Upper lobe of left lung (tissue), 6 donors: ENCODE measurements at places on chromosomes 4 and X. TPM values are rescaled to one million over a fixed set of nuclear protein-coding genes. Genes with fewer than 3 reads are reported as not detected.

The MMAA gene
- total RNA-seq = 11.7 TPM

GRCh38 chr4:118270492-118270891, 82.3 kb downstream of the PRSS12 start:
- no peaks in the 10 kb centered on the region for H3K36me3 ChIP-seq
- H3K27me3 ChIP-seq = no peaks in the 10 kb centered on the region
- no peak overlapping the region for H3K4me3 ChIP-seq
- H3K27ac ChIP-seq = no peak overlapping the region
- no peak for DNase-seq

- no peaks in the 10 kb centered on the region for H3K4me1 ChIP-seq
- DNase-seq = no peak
- no peak overlapping the region for H3K27ac ChIP-seq
Measured at GRCh38 chr4:124997124-124997523, 284.6 kb upstream of the ANKRD50 start.

DNA sequence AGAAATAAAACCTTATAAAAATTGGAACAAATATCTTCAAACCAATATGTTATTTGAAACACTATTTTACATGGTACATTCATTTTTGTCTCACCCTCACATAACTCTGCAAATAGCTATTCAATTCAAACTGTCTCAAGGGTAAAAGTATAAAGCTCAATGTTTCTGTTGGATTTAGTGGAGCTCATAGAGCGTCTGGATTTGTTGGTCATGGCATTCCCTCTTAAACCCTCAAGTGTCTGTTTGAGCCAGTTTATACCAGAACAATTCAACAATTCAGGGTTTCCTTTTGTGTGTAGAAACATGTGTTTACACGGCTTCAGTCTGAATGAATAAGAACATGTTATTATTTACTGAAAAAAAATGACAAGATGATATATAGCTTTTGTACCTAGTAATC, 161.6 kb downstream of the PCDH18 start:
- no peak overlapping the region for H3K4me3 ChIP-seq
- H3K27me3 ChIP-seq = no peaks in the 10 kb centered on the region
- H3K27ac ChIP-seq = no peak overlapping the region

The HHIP gene
- 144 TPM for total RNA-seq

The SLC7A11 gene
- 1.5 TPM for total RNA-seq

The BCORL1 gene
- total RNA-seq = 21.4 TPM

GRCh38 chrX:916230-916599, 285.6 kb downstream of the SHOX start:
- H3K4me3 ChIP-seq = no peak overlapping the region
- no peak overlapping the region for H3K27ac ChIP-seq
- H3K36me3 ChIP-seq = no peaks in the 10 kb centered on the region
- no peaks in the 10 kb centered on the region for H3K27me3 ChIP-seq
- H3K4me1 ChIP-seq = no peaks in the 10 kb centered on the region

The PRAF2 gene
- 17.8 TPM for total RNA-seq

The HOPX gene
- total RNA-seq = 456 TPM

DNA sequence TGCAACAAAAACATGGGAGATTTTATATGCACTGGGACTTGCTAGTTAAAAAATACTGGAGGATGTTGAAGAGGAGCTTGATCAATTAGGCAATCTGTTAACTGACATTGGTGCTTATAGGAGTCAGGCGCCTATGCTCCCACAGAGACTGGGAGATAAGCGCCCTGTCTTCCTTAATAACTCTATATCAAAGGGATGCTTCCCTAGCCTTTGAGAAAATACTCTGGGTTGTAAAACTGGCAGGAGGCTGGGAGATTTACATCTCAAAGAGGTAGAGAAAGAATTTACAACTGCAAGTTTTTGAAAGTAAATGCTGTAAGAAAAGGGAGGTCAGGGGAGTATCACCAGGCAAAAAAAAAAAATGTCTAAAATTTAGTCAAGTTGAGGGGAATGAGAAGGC, 325.4 kb downstream of the PCDH10 start:
- H3K4me3 ChIP-seq = no peak overlapping the region
- no peak for DNase-seq
- no peaks in the 10 kb centered on the region for H3K27me3 ChIP-seq
- H3K27ac ChIP-seq = no peak overlapping the region

- H3K4me1 ChIP-seq = peaks cover 11% of the 10 kb centered on the region
- DNase-seq = no peak
- no peak overlapping the region for H3K4me3 ChIP-seq
- H3K36me3 ChIP-seq = no peaks in the 10 kb centered on the region
- H3K27me3 ChIP-seq = no peaks in the 10 kb centered on the region
Measured at GRCh38 chr4:81466841-81467671, 4.7 kb downstream of the RASGEF1B start.

GRCh38 chrX:20319054-20319453, 52.3 kb upstream of the RPS6KA3 start:
- H3K36me3 ChIP-seq = no peaks in the 10 kb centered on the region
- no peak for DNase-seq
- no peak overlapping the region for H3K4me3 ChIP-seq

DNA sequence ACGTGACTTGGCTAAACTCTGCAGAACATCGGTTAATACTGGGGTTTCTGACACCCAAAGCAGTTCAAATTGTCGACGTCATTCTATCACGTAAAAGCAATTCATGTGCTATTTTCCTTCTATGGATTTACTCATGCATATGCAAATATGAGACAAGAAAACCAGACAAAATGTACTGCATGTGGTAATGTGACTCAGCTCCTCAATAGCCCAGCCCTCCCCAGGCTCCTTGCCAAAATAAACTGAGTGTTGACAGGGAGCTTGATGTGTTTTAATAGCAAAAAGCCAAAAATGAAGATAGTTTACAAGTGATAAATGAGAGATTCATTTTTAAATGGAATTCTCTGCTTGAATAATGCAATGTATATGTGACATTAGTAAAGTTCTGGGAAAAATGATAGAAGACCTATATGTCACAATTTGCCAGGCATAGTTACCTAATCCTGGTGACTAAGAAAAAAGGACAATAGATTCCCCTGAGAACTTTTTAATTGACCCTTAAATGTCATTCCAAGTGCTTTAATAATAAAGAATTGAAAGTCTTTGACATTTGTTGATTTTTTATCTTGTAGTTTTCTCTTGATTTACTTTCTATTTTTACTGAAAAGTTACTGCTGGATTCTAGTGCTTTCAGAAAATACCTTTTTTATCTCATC, 1700.6 kb upstream of the TENM3 start:
- no peak for DNase-seq
- H3K27me3 ChIP-seq = no peaks in the 10 kb centered on the region
- H3K4me3 ChIP-seq = no peak overlapping the region
- no peaks in the 10 kb centered on the region for H3K4me1 ChIP-seq

The SASH3 gene
- total RNA-seq = 22.6 TPM

- no peak overlapping the region for H3K4me3 ChIP-seq
- H3K27me3 ChIP-seq = no peaks in the 10 kb centered on the region
- H3K27ac ChIP-seq = no peak overlapping the region
- DNase-seq = no peak
- no peaks in the 10 kb centered on the region for H3K4me1 ChIP-seq
- H3K36me3 ChIP-seq = no peaks in the 10 kb centered on the region
Measured at GRCh38 chr4:27360790-27361267, 500.2 kb downstream of the STIM2 start.

The GJB1 gene
- total RNA-seq = 2.7 TPM

DNA sequence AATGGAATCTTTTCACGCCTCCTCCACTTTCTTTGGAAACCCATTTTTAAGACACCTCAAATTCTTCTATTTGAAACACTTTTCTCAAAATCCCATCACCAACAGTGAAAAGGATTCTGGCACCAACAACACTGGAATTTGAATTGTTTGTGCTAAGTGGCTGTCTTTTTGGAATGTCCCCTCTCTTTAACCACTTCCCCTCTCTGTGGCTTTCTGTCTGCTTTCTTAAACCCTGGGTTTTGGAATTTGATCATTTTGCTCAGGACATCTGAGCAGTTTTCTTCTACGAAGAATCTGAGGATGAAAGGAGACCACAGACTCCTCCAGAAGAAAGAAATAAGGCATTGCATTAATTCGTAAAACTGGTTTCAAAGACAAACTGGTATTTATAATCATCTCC, 89.0 kb downstream of the MXRA5 start:
- H3K27ac ChIP-seq = no peak overlapping the region
- H3K36me3 ChIP-seq = no peaks in the 10 kb centered on the region
- no peaks in the 10 kb centered on the region for H3K4me1 ChIP-seq
- DNase-seq = no peak

GRCh38 chrX:100913111-100913510, 15.6 kb downstream of the XKRX start:
- no peaks in the 10 kb centered on the region for H3K27me3 ChIP-seq
- no peak overlapping the region for H3K4me3 ChIP-seq
- H3K4me1 ChIP-seq = no peaks in the 10 kb centered on the region
- H3K27ac ChIP-seq = no peak overlapping the region
- DNase-seq = no peak

DNA sequence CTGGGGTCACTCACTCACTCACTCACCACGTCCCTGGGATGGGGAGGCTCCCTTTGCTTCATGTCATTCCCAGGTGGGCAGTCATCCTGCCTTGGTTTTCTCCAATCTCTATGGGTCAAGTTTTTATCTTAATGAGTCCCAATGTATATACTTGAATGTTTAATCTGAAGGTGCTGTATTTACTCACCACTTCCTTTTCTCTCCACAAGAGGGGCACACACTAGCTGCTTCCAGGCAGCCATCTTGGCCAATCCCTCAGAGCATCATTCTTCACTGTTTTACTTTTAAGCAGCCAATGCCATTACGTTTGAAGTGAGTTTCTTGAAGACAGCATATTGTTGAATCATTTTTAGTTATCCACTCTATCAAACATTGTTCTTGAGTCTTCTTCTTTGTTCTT, 153.4 kb upstream of the ARSJ start:
- no peak overlapping the region for H3K4me3 ChIP-seq
- H3K36me3 ChIP-seq = no peaks in the 10 kb centered on the region
- H3K27ac ChIP-seq = no peak overlapping the region
- no peaks in the 10 kb centered on the region for H3K27me3 ChIP-seq

The MAB21L2 gene
- total RNA-seq = not detected

GRCh38 chr4:123246085-123246484, 150.5 kb upstream of the SPRY1 start:
- no peak overlapping the region for H3K4me3 ChIP-seq
- H3K27me3 ChIP-seq = no peaks in the 10 kb centered on the region
- H3K27ac ChIP-seq = no peak overlapping the region
- H3K36me3 ChIP-seq = no peaks in the 10 kb centered on the region
- peaks cover 22% of the 10 kb centered on the region for H3K4me1 ChIP-seq
- DNase-seq = no peak

The F11 gene
- total RNA-seq = 6.1 TPM

DNA sequence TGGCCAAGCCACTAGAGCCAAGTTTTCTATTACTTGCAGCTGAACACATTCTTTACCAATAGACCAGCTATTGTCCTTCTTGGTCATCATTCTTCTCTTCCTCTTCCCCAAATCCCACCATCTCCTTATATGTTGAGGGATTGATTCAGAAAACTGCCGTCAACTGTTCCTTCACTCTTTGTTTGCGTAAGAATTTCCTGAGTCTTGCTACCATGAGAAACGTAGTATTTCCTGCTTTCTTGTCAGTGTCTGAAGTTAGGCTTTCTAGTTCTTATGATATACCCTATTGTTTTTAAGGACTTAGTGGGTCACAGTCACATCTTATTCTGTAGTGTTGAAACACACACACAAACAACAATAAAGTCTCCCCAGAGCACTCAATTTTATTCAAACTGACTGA, 20.1 kb downstream of the IGFBP7 start:
- peaks cover 17% of the 10 kb centered on the region for H3K4me1 ChIP-seq
- no peak for DNase-seq
- no peak overlapping the region for H3K27ac ChIP-seq
- H3K27me3 ChIP-seq = no peaks in the 10 kb centered on the region
- H3K36me3 ChIP-seq = no peaks in the 10 kb centered on the region

The SCML2 gene
- total RNA-seq = not detected
